HuH-7 (cell line): ENCODE measurements at places on chromosomes 7 and 10.

GRCh38 chr10:64332551-64332950, 811.4 kb downstream of the REEP3 start:
- no peak for DNase-seq

DNA sequence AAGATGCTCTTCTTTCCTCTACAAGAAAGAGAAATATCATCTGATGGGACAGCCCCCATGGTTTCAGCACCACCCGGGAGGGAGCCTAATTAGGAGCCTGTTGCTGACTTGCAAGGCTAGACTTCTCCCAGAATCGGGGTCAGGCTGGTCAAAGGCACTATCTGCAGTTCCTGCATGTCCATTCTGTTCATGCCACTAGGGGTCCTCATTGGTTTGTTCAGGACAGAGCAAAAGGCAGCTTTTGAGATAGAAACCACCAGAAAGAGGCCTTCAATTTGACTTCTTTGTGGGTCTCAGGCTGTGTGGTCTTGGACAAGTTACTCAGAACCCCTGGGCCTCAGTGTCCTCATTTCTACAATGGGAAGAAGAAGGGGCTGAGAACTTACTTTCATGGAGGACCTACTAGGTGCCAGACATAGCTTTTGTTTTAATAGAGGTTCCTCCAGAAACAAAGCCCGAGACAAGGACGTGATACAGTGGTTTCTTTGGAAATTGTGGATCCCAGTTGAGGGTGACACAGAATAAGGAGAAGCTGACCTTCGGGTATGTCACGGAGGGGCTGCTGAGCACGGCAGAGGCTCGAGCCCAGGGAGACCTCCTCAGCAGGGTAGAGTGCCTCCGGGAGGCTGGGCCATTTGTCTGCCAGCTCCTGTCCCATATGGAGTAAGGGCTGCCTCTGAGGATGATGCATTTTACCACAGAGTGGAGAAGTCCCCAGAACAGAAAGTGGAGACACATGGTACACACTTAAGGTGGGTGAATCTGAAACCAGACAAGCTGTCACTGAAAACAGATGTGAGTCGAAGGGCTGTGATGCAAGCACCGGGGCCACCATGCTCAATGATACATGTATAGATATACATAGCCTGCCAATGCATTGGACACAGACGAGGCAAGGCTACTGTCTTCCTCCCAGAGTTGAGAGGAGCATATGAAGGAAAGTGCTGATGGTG, 33.1 kb upstream of the NEUROD6 start:
- peak; percentile 57 for DNase-seq

DNA sequence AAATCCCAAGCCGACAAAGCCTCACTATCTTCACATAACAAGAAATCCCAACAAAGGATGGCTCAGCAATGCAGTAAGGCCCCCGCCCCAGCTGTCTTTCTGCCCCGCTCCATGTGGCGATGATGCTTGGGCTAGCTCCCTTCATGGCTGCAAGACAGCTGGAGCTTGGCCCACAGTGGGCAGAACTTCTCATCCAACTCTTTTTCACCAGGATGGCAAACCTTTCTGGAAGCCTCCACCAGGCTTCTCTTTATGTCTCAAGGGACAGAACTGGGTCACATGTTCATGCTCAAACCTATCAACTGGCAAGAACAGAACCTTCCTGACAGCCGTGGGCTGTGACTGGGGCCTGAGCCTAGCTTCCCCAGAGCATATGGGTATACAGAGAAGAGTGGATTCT, 260.5 kb upstream of the MKLN1 start:
- no peak for DNase-seq

GRCh38 chr10:108789919-108790318, 1133.4 kb downstream of the XPNPEP1 start:
- DNase-seq: no peak
